ENCODE measurements at places on chromosomes 7 and 10. TPM values are rescaled to one million over a fixed set of nuclear protein-coding genes. Genes with fewer than 3 reads are reported as not detected.

DNA sequence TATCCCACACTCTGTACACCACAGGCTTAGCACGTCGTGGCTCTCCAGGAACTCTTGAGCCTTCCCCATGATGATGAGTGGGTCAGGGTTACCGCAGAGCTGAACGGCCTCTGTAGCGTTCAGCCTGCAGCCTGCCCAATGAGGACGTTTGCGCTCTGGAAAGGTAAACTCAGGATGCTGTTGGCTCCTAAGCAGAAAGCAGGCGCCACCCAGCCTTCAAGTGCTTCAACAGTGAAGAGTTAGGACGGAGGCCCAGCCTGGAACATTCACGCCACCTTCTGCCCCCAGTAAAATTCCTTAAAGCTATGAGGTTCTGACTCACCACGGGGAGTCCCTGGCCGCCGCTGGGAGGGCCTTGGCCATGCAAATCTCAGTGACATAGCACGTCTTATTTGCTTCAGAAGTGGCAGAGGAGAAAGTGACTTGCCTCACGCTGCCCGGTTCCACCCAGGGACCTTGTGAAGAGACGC, 161.5 kb upstream of the SH2B2 start:
- DNase-seq, result no peak

The TBX20 gene
- 1.5 TPM for total RNA-seq

DNA sequence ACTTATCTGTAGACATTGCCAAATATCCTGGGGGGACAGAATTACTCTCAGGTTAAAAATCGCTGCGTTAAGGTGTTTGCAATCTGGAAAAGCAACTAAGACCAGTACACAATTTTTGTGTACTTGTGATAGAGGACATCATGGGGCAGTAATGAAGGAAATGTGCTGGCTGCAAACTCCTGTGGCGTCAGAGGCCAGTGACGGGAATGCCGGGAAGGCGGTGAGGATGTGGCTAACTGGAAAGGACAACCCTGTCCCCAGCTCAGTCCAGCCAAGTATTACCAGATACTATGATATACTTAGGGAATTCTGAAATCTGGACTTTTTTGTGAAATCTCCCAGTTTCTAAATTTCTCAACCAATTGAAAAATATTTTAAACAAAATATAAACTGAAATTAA, 103.1 kb upstream of the NANOS1 start:
- no peak for DNase-seq

The INA gene
- total RNA-seq, result not detected

GRCh38 chr7:92850516-92850915, 14.1 kb upstream of the CDK6 start:
- no peak for DNase-seq

The ZNF33A gene
- total RNA-seq, result 18.7 TPM

- no peak for DNase-seq
Observed at GRCh38 chr10:3873728-3874461, 88.9 kb upstream of the KLF6 start.

GRCh38 chr7:137585591-137585990, 242.1 kb upstream of the PTN start:
- DNase-seq, result no peak

DNA sequence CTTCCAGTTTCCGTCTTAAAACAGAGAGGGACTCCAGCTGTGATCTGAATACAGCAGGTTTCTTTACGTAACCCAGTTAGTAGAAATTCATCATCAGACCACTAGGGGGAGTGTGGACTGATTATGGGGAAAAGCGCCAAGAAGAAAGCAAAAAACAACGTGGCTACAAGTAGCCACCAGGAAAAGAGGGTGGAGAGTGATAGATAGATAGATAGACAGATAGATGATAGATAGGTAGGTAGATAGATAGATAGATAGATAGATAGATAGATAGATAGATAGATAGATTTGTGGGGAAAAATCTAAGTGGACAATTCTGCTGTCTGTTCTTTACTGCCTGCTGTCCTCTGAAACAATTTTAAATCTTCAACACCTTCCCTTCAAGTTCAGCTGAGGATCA, 12.7 kb upstream of the AKR1B10 start:
- DNase-seq, result no peak

DNA sequence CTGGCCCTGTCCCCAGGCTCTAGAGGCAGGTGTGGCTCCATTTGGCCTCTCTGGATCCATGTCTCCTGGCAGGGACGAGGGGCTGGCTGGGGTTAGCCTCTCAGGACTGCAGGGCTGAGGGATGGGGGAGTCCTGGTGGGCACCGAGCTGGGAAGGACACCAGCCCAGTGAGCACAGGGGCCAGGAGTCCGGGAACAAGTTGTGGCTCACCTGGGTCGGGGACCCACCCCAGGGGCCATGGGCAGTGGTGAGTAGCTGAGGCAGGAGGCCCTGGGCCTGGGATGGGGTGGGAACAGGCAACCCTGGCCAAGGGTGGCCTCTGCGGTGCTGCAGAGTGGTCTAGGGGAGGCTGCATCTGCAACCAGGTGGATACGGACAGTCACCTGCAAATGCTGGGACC, 24.1 kb downstream of the ANTXRL start:
- peak; percentile 44 for DNase-seq

The SLC16A9 gene
- 0.73 TPM for total RNA-seq

DNA sequence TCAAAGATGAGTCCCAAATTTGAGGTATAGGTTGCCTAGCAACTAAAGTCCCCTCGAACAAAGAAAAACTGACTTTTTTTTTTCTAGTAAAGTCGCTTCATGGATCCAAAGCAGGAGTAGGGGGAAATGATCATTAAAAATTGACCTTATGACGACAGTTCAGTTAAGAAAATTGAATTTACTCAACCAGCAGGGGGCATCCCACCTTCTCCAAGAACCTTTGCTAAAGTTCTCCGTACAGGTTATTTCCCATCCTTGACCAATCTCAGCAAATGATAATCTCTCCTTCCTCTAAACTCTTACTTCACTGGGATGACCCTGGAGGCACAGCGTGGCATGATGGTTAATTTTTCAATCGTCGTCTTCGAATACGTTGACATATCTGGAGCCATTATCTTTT, 228.3 kb downstream of the CALN1 start:
- DNase-seq, result no peak

DNA sequence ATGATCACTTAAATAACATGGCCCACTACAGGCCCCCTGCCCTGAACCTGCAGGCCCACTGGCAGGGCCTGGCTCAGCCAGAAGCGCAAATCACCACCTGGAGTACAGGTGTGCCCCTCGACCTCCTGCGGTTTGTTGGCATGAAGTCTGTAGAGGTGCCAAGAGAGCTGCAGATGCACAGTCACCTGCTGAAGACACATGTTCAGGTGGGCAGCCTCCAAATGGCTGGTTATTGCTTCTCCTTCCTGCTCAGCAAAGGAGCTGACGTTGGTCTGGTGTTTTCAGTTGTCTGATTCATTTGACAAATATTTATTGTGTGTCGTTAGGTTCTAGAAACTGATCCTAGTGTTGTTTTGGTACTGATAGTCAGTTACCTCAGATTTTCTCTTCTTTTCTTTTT, 29.0 kb downstream of the DHTKD1 start:
- DNase-seq, result no peak

DNA sequence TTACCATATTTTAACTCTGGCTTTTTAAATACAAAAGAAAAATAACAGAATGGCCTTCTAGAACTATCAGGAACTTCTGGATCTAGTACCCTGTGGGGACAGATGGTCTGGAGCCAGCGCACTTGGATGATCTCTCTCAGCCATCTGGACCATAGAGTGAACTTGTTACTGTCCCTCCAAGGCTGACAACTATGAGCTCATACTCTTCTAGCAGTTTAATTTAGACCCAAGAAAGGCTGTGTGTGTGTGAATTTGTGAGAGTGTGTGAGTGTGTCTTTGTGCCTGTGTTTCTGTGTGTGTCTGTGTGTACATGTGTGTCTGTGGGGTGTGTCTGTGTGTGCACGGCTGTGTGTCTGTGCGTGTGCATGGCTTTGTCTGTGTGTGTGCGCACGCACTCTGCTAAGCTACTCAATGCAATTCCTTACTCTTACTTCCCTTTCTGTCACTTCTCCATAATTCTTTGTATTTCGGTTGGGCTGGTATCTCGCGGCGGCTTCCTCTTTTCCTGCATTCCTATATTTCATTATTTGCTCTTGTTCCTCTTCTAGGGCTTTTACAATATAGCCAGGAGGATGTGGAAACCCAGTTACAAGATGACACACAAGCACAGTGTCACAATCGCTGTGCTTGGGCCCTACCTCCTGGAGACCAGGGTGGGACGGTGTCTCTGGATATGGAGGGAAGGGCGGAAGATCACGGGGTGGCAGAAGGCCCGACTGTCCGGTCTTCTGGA, 51.9 kb downstream of the IKZF1 start:
- DNase-seq, result no peak

DNA sequence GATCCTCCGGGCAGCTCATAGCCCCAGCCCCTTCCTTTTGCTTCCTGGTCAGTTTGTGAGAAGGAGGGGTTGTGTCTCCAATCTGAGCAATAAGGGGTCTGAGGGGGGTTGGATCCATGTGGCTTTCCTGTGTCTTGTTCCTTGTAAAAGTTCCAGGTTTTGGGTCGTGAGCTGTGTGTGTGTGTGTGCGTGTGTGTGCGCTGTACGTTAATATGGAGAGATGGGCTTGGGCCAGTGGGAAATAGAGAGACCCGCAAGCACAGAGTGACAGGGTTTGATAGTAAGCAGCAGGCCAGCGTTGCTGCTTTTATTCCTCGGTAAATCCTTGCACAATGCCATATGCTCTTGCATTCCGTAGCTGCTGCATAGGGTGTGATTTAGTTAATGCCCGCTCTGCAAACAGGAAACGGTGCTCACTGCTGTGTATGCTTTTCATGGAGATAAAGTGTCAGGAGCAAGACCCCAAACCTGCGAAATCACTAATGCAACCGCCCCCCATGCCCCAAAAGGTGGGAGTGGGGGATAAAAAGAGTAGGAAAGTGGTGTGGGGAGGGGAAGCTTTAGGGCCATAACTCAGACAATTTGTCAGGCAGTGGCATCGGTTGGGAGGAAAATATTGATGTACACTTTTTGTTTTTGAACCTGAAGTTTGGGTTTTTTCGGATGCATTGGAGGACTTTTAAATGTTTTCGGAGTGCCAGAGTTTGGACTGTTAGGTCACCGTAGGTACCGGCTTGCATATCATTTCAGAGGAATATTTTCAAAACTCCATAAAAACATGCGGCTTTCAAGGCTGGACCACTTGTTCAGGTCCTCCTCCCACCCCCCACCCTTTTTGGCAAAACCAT, 108.7 kb downstream of the TCF7L2 start:
- DNase-seq, result no peak

- DNase-seq, result no peak
Observed at GRCh38 chr7:30804078-30804661, 33.0 kb downstream of the MINDY4 start.

GRCh38 chr7:3028071-3028757, 15.5 kb downstream of the CARD11 start:
- no peak for DNase-seq

GRCh38 chr10:30722956-30723620, 93.5 kb upstream of the LYZL2 start:
- DNase-seq, result no peak

The UCN3 gene
- not detected for total RNA-seq

DNA sequence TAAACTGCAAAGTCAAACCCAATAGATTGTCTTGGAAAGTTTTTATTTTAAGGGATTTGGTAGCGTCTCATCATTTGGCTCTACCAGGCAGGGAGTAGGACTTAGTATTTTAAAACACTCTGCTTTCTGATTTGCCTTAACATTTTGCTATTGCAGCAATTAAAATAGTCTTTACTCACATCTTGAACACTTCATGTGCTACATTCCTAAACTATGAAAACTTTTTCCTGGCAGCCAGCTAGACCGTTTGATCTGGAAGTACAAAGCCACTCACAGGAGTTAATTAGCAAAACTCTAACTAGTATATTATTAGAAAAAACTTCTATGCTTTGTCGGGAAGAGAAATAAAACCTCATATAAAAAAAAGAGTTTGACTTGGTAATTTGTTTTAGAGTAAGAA, 111.4 kb downstream of the TFPI2 start:
- no peak for DNase-seq

DNA sequence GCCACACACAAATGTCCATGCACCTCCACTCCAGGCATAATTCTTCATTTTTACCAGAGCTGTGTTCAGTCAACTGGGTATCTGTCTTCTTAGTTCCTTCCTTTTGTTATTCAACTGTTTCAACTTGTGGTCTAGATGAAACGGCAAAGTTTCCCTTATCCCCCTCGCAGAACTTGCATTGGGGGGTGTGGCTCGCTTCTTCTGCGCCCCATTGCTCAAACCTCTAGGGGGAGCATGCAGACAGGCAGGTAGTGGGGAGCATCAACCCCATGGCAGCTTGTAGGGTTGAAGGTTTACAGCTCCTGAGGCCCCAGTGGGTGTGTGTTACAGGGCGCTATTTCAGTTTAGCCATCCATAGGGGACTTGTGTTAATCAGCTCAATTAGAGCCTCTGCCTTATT, 38.3 kb upstream of the COBL start:
- no peak for DNase-seq

- no peak for DNase-seq
Observed at GRCh38 chr10:3220853-3221252, 48.3 kb upstream of the PITRM1 start.

DNA sequence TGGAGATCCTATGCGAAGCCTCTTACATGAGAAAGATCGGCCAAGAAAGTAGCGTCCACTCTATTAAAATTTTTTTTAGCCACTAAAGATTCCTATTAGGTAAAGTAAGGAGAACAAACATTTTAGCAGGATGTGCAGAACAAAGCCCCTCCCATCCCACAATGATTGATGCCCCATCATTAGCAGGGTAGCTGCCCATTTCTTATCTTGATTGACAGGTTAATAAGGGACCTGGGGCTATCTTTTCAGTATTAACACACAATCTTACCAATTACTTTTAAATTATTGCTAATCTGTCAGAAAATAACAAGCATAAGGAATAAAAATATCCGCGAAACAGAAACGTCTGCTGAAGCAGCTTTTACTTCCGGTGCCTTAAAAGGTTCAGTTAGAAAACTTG, 5.1 kb downstream of the FZD8 start:
- no peak for DNase-seq

DNA sequence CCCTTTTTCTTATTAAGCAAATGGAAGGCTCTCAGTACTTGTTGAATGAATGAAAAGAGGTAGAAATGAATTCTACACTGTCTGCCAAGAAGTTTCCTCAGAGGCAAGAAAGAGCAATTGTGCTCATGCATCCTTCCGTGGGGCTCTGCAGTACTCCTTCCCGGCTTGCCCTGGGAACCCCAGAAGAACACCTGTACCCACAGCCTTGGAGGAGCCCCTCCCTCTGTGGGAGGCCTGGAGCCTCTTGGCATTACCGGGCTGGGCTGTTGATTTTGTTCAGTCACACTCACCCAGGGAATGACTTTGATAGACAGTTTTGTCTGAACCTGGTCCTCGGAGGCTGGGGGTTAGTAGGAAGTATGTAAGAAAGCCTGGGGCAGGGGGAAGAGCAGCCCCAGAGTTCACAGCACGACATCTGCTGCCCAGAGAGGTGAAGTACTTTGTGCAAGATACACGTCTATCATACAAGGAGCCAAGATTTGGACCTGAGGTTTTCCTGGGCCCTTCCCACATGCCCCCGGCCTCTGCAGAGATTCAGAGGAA, 134.8 kb upstream of the GDF10 start:
- DNase-seq, result no peak
